Stimulated activated CD8-positive, alpha-beta memory T cell treated with anti-CD3 and anti-CD28 coated beads, Interleukin-7, amount 100 ng/mL, for 4 hours (primary cell): ENCODE measurements at places on chromosomes 3 and 15.

GRCh38 chr3:3316521-3316920 is 137.0 kb upstream of the CRBN start:
- DNase-seq, result no peak

DNA sequence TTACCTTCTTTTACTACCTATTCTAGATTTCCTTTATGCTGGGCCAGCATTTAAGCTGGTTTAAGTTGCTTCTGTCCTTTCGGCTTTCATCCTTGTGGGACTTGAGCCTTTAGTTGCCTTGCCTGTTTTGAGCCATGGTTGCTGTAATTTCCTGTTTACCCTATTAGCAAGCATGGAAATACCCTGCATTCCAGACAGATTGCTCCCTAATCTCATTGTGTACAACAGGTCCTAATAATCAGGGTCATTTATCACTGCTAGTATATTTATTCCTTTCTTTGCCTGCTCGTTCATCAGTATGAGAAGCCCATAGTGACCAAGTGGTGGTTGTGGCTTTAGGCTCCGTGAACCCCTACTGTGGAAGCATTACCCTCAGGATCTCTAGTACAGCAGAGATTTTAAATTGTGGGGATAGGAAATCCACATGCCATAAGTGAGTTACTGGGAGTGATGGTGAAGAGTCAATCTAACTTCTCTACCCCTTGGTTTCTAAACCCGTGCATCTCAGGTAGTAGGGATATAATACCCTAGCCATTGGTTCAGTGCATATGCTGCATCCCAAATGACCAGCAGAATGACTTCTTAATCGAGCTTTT is 31.9 kb downstream of the NCK1 start:
- no peak for DNase-seq

DNA sequence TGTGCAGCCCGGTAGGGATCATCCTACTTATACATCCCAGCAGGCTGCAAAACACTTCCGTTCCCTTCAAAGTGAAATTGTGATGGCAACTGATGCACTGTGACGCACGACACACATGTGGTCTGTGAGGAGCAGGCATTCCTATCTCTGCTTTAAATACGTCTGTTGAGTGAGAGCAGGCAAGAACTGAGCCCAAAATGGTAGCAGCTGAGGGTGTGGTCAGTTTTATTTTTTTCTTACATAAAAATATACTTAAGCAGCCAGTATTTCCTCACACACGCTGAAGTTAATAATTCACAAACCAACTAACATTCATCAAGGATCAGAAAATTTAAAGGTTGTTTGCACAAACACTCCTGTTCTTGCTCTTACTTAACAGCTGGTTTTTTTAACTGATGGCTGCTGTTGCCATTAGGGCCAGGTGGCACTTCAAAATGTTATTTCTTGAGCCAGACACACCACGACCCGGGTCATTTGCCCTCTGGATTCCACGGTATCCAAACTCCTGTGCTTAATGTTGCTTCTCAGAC is 23.9 kb downstream of the LRIG1 start:
- no peak for DNase-seq

DNA sequence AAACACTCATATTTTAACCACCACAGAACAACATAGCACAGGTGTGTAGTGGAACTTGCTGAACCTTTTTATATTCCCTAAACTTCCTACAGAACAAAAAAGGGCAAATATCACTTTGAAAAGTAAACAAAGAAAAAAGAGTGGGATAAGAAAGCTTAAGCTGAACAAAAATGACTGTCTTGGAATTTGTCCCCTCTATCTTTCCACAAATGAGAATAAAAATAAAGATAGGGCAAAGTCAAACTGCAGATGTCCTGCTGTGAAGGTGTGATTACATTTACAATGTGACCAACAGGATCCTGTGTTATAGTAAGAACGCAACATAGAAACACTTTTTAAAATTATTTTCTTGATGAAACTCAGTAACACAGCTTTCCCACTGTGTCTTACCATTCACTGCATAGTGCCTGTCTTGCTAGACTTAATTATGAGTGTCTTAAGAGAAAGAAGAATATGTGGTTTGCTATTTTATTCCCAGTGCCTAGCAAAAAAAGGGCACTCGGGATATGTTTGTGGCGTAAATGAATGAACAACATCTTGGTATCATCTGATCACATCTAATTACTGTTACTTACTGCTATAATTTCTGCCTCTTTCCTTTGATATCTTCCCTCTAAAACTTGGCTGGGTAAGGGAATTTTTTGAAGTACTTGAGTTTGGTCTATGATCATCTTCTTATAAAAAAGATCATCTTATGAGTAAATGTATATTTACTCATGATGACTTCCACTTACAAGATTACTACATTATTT is 67.5 kb downstream of the DENND4A start:
- no peak for DNase-seq

GRCh38 chr3:143806038-143806437 is 42.2 kb downstream of the SLC9A9 start:
- DNase-seq, result no peak

DNA sequence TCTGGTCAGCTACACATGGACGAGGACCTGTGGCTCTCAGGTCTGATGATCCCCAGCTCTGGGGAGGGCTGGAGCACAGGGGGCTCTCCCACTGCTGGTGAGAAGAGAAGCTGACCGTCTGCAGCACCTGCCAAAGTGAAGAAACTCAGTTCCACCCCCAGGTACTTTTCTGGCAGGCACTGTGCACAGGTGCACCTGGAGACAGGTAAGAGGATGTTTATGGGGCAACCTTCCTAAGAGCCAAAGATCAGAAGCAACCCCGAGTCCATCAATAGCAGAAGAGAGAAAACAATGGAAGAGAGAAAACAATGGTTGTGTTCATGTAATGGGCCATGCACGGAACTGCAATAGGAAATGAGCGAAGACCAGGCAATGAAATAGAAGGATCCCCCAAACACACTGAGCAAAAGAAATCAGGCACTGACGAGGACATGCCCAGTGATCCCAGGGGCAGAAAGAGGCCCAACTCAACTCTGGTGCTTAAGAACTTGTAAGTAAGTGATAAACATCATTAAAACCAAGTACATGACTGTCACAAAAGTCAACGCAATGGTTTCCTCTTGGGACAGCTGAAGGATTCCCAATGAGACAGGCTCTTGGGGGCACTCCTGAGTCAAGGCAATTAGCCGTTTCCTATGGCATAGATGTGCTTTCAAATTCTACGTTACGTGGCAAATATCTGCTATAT is 95.0 kb upstream of the ALDH1A3 start:
- no peak for DNase-seq

GRCh38 chr15:60574801-60575631 is 96.1 kb upstream of the ICE2 start:
- DNase-seq, result no peak

DNA sequence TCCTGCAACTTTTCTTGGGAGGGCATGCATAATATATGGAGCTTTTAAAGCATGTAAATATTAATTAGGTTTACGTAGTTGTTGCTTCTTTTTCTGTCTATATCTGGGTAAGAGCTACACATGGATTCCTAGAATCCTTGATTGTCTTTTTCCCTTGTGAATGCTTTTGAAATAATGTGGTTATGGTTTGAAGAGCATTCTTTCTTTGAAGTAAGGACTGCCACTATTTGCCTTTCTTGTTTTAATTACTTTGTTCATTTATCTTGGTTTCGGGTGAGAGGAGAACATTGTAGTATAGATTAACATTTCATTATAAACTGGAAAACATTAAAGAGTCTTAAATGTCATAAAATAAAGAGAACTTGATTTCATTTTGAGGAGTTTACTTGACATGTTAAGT is 674.0 kb downstream of the ZBBX start:
- DNase-seq, result no peak

DNA sequence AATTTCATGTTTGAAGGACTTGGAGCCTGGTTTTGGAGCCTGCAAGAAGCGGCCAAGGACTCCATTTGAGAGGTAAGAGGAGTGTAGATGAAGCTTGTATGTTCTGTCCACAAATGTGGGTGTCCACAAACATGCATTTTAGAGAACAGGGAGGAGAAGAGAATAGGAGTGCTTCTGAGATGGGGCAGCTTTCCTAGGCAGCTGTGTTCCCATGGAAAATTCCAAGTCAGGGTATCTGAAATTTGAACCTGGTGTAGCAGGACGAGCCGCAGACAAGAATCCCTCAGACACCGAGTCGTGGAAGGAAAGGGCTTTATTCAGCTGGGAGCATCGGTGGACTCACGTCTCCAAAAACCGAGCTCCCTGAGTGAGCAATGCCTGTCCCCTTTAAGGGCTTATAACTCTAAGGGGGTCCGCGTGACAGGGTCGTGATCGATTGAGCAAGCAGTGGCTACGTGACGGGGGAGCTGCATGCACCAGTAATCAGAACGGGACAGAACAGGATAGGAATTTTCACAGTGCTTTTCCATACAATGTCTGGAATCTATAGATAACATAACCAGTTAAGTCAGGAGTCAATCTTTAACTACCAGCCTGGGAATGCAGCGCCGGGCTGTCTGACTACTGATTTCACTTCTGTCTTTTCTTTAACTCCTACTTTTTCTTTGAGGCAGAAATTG is 71.4 kb upstream of the WDR72 start:
- no peak for DNase-seq

GRCh38 chr3:186589856-186590579 is 19.5 kb downstream of the DNAJB11 start:
- DNase-seq, result no peak

DNA sequence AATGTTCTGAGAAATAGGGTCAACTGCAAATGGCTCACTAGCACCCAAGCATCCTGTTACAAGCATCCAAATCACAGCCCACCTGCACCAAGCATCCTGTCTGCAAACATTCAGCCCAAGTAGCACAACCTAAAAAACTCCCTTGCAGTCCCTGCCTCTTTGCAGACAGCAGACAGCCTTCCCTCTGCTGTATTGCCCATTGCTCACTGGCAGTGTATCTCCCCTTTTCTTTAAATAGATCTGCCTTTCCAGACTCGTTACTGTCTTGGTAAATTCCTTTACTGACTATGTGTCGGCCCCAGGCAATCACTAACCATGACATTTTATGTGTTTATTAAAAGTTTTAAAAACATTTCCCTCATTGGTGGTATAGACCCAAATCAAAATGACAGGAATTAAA is 155.4 kb downstream of the ADAMTSL3 start:
- DNase-seq, result no peak

- no peak for DNase-seq
Measured at GRCh38 chr3:195913382-195913781, 5.0 kb upstream of the TNK2 start.

- no peak for DNase-seq
Measured at GRCh38 chr3:178500631-178501030, 35.6 kb upstream of the KCNMB2 start.

GRCh38 chr3:175489406-175489805 is 630.3 kb downstream of the NAALADL2 start:
- no peak for DNase-seq

DNA sequence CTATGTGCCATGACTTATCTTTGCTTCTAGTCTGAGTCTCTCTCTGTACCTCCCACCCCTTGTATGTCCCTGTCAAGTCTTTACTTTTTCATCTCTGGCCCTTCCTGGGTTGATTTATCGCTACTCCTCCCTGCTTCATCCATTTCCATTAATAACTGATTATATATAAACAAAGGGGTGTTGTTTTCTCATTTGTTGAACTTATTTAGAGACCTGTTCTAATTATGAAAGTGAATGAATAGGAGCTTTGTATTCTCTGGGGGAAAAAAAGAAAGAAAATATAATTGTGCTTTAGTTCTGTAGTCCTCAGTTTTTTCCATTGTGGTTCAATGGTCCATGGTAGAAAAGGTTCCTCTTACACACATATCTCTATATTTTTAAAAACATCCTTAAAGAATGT is 328.9 kb upstream of the PPP2R3A start:
- DNase-seq, result no peak

GRCh38 chr3:172309741-172310427 is 138.4 kb downstream of the GHSR start:
- no peak for DNase-seq

DNA sequence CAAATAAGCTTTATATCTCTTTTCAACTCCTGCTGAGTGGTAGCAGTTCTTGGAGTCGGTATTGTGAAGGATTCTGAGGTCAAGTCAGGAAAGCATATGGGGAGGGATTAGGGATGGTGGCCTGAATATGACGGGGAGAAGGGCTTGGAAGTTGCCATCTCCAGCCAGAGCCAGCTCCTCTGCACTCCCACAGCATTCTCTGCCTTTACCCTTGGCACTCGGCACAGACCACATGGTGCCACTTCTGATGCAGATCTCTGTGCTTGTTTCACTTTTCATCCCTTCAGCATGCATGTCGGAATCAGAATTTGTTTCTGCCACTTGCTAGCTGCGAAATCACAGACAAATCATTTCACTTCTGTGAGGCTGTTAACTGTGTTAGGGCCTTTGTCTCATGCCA is 52.5 kb downstream of the RAB11A start:
- DNase-seq, result no peak

DNA sequence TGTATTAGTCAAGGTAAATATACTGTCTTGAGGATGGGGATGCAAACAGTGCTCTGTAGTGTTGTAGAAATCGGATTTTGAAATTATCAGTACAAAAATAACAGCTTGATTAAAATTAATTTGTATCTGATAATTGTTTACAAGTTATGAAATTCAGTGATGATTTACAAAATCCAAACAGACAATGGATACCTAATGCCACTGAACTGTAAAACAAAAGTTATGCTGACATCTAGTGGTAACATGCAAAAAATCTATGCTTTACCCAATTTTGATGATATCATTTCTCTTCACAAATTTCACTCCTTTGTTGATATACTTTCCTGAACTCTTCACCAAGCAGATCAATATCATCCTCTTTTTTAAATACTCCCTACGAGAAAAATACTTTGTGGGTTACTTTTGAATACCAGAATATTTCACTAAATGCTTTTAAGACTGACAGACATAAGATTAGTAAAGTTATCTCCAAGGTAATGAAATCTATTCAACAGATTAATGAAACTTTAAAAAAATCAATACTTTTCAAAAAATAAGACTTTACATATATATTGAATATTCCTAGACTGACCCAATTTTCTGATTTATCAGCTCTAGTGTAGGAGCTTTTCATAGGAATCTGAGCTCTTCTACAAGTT is 36.0 kb downstream of the MNS1 start:
- DNase-seq, result no peak

GRCh38 chr3:151182349-151183079 is 20.5 kb downstream of the GPR171 start:
- no peak for DNase-seq

GRCh38 chr3:127825756-127826155 is 3.4 kb upstream of the MGLL start:
- no peak for DNase-seq
